Ovary (tissue), 10 donors: ENCODE measurements at places on chromosomes 7 and 10.

DNA sequence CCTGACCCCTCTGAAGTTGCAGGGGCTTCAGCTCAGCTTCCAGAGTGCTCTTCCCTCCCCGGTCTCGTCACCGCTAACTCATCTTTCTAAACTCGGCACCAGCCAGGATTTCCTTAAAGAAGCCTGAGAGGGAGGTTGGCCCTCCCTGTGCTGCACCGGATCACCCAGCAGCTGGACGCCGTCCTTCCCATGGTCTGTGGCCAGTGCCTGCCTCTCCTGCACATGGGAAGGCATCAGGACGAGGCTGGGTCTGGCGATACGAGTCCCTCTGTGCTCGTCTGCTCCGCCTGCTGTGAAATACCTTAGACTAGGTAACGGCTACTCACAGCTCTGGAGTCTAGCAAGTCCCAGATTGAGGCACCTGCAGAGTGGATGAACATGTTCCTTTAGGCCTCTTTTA is 179.1 kb downstream of the ZMYND11 start:
- H3K27me3 ChIP-seq, result no peaks in the 10 kb centered on the region
- no peak overlapping the region for H3K27ac ChIP-seq
- DNase-seq, result no peak
- H3K4me3 ChIP-seq, result no peak overlapping the region

GRCh38 chr7:134988161-134988560 is 1.9 kb downstream of the AGBL3 start:
- H3K27me3 ChIP-seq, result no peaks in the 10 kb centered on the region
- DNase-seq, result no peak
- no peak overlapping the region for H3K4me3 ChIP-seq

GRCh38 chr7:17910377-17910776 is 29.9 kb downstream of the SNX13 start:
- peaks cover 4% of the 10 kb centered on the region for H3K4me1 ChIP-seq
- no peaks in the 10 kb centered on the region for H3K36me3 ChIP-seq
- H3K4me3 ChIP-seq, result no peak overlapping the region
- no peaks in the 10 kb centered on the region for H3K27me3 ChIP-seq

DNA sequence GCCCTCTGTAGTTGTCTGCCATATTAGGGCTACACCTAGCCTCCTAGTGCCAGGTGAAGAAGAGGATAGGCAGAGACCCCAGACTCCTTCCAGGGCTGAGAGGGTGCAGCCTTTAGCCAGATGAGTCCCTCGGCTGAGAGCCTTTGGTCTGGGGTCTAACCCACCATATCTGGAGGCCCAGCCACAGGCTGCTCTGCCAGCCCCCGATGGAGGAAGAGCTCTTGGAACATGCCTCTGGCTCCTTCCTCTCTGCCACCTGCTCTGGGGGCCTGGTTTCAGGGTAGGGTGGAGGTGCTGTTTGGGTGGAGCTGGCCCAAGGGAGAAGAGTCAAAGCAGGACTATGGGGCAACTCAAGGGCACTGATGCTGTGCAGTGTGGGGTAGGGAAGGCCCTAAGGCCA is 1.4 kb downstream of the LRRC18 start:
- H3K27me3 ChIP-seq, result no peaks in the 10 kb centered on the region
- H3K27ac ChIP-seq, result no peak overlapping the region
- DNase-seq, result no peak
- H3K36me3 ChIP-seq, result no peaks in the 10 kb centered on the region
- H3K4me1 ChIP-seq, result no peaks in the 10 kb centered on the region

DNA sequence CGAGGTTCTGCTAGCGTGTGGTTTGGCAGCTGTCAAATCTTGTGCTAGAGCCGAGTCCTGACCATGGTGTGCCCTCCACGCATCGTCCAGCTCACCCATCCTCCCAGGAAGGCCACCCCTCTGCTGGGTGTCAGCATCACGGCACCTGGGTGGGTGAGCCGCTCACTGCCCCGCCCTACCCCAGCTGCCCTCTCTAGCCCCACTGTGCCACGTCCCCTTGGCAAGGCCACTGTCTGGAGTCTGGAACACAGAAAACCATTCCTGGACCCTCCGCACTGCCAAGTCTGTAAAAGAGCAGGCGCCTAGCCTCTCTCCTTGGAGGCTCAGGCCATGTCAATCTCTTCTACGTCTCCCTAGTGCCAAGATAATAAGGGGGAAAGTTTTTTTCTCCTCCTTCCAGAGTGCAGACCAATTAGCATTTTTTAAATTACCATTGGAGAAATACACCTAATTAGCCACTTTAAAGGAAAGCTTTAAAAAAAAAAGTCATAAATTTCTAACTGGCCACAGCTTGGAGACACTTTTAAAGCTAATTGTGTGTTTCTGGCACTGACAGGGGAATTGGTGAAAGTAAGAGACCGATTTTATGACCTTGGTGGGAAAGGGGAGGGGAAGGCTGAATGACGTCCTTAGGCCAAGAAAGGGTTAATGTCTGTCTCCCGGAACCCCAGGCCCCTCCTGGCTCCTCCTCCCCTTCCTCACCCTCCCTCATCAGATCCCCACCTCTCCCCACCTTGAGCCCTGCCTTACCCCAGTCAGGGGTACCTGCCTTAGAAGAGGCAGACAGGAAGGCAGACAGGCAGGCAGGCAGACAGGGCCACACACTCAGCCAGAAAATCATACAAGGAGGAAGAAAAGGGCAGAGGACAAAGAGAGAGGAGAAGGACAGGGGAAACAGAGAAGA is 151.2 kb downstream of the PLXNA4 start:
- H3K27me3 ChIP-seq, result no peaks in the 10 kb centered on the region
- H3K36me3 ChIP-seq, result no peaks in the 10 kb centered on the region
- no peak overlapping the region for H3K27ac ChIP-seq
- H3K4me3 ChIP-seq, result no peak overlapping the region
- DNase-seq, result no peak
- H3K4me1 ChIP-seq, result peaks cover 10% of the 10 kb centered on the region
